ENCODE measurements at places on chromosomes 6 and 20.

- no peak for DNase-seq
Measured at GRCh38 chr6:10458287-10458686, 43.4 kb upstream of the TFAP2A start.

GRCh38 chr20:38445901-38446425, 10.8 kb upstream of the SNHG17 start:
- DNase-seq: no peak

- no peak for DNase-seq
Measured at GRCh38 chr6:13851330-13851729, 37.0 kb upstream of the MCUR1 start.

- no peak for DNase-seq
Measured at GRCh38 chr20:45902199-45902701, 9.7 kb downstream of the PLTP start.

DNA sequence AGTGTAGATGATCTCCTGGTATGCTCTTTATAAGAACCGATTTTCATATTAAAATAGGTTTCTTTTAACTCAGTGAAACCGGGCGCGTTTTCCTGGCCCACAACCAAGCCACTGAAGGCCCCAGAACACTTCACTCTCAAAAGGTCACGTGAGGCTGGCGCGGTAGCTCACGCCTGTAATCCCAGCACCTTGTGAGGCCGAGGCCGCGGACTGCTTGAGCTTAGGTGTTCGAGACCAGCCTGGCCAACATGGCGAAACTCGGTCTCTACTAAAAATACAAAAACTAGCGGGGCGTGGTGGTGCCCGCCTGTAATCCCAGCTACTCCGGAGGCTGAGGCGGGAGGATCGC, 402 bp upstream of the TAF8 start:
- no peak for DNase-seq

DNA sequence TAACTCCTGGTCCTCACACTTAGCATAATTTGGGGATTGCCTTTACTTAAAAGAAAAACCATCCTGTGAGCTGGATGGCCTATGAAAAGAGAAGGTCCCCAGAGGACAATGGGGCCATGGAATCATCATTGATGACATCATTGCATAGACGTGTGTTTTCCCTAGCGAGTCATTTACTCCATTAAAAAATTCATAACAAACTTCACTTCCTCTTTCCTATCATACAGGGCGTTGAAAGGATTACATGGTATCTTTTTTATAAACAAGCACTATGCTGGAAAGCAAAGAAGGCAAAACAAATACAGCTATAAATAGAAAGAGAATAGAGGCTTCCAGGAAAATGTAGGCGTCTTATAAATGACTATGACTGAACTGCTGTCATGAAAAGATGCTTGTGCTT, 11.3 kb upstream of the COL12A1 start:
- no peak for DNase-seq
